ENCODE measurements at places on chromosomes 11 and 22.

DNA sequence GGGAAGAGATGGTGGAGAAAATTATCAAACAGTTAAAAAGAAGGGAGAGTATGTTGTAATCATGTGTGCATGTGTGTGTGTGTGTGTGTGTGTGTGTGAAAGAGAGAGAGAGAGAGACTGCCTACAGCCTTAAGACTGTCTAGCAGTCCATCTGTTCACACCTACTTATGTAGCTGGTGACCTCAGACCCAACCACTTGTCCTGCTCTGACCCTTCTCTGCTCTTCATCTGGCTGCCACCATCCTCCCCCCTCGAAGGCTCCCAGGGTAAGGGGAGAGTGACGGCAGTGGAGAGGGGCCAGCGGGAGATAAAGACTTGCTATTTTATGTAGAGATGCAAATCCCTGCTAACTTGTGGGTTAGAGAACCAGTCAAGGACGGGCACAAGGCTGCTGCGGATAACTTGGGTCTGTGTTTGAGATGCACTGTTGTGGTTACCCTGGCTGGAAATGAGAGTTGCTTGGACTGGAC is 24.9 kb upstream of the GRAMD1B start:
- DNase-seq, result no peak

DNA sequence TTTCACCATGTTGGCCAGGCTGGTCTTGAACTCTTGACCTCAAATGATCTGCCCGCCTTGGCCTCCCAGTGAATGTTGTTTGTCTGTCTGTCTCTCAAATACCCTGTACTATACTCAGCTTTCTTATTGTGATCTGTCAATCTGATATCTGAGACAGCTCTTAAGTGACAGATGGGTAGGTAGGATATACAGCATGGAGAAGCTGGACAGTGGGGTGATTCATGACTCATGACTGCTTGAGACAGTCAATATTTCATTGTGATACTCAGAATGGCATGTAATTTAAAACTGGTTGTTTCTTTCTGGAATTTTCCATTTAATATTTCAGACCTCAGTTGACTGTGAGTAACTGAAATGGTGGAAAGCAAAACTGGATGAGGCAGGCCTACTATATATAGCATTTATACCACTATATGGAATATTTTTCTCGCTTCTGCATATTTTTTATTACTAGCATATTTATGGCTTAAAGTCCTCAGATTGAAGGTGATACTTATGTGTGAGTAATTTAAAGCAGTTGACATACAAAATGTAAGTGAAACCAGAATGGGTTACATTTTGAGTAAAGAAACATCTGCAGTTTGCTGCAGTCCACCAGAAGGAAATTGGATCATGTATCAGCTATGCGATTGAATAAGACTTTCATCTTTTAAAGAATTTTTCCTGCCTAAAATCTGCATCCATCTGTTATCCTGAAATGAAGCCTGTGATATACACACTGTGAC is 22.3 kb downstream of the ARHGAP42 start:
- no peak for DNase-seq

GRCh38 chr11:12106501-12106900 is 3.9 kb upstream of the MICAL2 start:
- DNase-seq, result no peak

GRCh38 chr22:35731321-35731720 is 13.6 kb downstream of the APOL5 start:
- no peak for DNase-seq

DNA sequence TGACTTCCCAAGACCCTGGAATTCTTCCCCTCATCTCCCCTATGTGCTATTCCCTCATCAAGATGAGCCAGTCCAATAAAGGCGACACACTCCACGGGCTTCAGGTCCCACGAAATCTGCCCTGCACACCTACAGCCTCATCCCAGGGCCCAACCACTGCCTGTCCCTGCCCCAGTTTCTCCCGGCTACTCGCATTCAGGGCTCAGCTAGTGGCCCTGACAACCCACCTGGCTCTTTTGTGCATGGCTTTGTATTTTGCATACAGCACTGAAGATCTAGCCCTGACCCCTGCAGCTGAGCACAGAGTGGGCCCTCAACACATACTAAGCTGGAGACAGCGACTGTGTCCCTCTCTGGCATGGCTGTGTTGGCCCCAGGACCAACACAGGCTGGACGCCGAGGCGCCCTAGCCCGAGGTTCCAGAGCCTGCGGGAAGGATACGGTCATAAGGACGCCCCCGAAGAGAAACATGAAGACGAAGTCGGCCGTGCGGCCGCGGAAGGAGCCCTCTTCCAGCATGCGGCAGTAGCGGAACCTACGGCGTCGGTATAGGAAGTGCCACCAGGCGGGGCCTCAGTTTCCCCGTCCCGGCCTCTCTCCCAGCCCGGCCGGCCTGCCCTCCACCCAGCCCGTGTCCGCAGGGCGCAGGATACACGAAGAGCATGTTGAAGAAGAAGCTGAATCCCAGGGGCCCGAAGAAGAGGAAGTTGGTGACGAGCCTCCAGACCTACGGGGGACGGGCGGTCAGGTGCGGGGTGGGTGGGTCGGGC is 710 bp downstream of the DERL3 start:
- no peak for DNase-seq

- DNase-seq, result no peak
Measured at GRCh38 chr11:12017865-12018453, 9.5 kb upstream of the DKK3 start.

GRCh38 chr11:80297858-80298632 is 857.2 kb upstream of the TENM4 start:
- no peak for DNase-seq

DNA sequence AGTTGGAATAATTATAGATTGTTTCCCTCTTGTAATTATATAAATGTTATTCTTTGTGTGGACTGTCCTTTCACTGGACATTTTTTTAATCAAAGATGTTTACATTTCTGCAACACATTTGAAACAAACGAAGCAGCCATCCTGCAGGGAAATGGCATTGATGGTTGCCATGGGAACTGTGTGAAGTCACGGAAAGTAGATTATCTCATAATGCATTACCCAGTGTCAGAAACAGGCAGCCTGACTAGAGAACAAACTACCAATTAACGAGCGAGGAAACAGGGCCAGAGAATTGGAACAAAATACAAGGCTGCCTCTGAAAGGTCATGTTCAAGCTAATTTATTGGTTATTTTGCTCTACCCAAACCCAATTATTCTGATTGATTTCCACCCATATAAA is 96.9 kb upstream of the LARGE1 start:
- DNase-seq, result no peak

DNA sequence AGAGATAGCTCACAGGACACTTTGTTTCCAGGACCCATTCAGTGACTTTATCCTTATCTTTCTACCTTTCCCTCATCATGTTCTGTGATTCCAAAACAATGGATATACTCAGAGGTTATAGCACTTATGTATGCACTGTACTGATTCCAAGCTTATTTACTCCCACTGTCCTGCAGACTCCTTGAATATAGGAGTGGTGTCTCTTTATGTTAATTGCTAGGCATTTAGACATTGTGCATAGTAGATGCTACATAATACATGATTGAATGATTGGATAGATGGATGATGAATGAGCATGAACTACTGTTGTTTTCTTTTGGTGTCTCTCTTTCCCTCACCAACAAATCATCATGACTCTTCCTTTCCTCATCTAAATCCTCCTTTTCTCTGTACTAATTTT is 279.1 kb upstream of the RAG2 start:
- no peak for DNase-seq

- DNase-seq, result no peak
Measured at GRCh38 chr11:121240650-121241303, 51.8 kb upstream of the SC5D start.

- DNase-seq, result no peak
Measured at GRCh38 chr22:35728639-35729308, 11.1 kb downstream of the APOL5 start.

GRCh38 chr11:64581057-64581523 is 9.9 kb upstream of the SLC22A12 start:
- DNase-seq, result no peak
